ENCODE measurements at places on chromosomes 3 and 15.

- DNase-seq: no peak
These were observed 413.5 kb upstream of the C2CD4B start for GRCh38 chr15:62578546-62578945.

DNA sequence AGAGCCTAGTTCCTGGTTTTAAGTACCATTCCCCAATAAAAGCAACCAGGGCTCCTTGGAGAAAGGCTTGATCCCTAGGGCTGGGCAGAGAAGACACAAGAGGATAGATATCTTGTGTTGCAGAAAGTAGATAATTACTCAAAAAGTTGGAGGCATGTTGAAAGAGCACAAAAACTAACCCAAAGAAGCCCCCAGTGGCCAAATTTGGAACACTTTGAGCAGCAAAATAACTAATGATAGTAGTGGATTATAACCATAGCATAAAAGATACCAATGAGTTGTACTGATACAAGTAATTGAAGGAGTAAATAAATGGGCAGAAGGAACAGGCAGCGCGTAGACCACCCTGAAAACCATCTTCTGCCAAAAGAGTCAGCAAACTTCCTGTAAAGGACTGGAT is 12.0 kb downstream of the EXOSC7 start:
- DNase-seq: no peak

- DNase-seq: no peak
These were observed 301.0 kb upstream of the UMPS start for GRCh38 chr3:124429129-124429815.

DNA sequence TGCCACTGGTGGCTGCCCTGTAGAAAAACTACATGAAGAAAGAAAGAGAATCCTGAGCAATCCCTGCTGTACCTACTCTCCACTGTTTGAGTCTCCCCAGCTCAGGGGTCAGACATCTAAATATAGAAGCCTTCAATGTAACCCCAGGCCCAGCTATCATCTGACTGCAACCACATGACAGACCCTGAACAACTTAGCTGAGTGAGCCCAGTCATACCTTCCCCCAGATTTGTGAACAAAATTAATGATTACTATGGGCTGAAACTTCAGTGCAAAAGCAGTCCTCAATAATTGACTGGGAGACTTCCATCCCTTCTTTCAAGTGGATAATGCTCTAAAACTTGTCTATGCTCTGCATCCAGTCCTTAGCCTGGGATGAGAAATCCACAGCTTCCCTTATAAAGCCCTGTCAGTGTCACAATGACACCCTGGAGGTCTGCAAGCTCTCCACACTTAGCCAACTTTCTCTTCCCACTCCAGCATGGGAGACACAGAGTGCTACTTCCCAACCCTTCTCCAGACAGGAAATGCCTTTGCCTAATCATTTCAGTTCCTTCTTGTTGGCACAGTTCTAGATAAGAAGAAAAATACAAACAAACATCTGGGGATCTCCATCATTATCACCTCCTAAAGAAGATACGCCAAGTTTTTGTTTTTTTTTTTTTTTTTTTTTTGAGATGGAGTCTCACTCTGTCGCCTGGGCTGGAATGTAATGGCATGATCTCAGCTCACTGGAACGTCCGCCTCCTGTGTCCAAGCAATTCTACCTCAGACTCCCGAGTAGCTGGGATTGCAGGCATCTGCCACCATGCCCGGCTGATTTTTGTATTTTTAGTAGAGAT is 198.5 kb upstream of the GADL1 start:
- DNase-seq: no peak

DNA sequence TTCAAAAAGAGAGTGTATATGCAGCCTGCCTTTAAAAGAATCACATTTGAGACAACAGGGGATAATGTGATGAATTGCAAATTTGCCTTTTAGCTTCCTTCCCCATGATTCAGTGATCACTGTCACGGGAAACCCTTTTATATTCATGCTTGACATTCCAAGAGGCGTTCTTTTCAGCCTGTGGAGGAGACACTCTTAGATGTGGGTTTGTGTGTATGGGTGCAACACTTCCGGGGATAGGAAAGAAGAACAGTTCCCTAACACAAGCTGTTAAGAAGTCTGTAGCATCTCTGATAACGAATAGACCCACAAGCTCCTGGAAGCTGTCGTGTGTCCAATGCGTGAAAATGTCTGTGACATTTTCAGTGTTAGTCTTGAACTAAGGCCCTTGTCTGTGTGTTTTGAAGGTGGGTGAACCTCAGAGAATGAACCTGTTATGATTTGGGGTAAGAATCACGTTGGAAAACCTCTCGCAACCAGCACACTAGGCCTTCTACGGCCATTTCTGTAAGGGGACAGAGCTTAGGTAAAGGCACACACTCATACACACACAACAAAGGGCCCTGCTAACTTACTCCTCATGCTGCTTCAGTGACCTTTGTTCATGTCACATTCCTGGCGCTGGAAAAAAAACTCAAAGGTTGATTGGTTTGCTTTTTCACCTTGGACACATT is 229.2 kb upstream of the ST8SIA2 start:
- DNase-seq: no peak

GRCh38 chr3:56536735-56537134 is 20.2 kb upstream of the CCDC66 start:
- no peak for DNase-seq

- peak; percentile 38 for DNase-seq
These were observed at the start of gene CYFIP1 for GRCh38 chr15:22980189-22981050. CYFIP1 (minus strand) TSS chr15:22980368; CDS start chr15:22947285, 33,083 bp downstream.
